ENCODE measurements at places on chromosomes 1 and 21.

GRCh38 chr1:24157918-24158481 is 15.1 kb upstream of the IL22RA1 start:
- DNase-seq: no peak

DNA sequence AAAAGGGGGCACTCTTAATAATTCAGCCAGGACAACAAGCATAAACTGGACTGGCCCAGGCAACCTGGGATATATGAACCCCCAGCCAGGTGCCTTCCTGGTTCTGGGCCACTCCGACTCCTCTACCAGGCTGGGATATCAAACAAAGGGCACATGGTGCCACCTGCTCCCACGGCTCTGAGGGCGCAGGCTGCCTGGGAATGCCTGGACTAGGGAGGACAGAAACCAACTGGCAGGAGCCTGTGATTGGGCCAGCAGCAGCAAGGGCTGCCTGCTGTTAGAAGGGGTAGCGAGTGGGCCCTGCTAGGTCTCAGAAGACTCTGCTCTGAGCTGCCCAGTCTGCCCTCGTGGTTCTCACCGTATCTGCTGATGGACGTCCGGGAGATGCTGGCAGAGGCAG is 123.2 kb upstream of the CD34 start:
- DNase-seq: no peak

- DNase-seq: no peak
These were observed 46.8 kb downstream of the PTPRU start for GRCh38 chr1:29282924-29283803.

- no peak for DNase-seq
These were observed 35.2 kb upstream of the MUTYH start for GRCh38 chr1:45375104-45376090.

DNA sequence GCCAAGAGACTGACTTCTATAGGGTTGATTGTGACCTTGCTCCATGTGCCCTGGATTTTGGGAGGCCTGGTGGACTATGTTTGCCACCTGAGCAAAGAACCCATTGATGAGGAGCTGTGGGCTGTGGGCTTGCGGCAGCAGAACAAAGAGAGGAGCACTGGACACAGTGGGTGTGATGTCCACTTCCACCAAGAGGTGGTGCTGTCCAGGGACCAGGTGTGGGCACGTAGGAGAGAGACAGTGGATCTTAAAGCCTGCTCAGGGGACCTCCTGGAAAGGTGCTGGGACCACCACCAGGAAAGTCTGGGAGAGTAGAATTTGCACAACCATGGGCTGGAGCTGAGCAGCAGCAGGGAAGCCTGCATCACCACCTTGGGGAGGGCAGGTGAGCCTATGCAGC is 106.7 kb upstream of the ETS2 start:
- DNase-seq: no peak

DNA sequence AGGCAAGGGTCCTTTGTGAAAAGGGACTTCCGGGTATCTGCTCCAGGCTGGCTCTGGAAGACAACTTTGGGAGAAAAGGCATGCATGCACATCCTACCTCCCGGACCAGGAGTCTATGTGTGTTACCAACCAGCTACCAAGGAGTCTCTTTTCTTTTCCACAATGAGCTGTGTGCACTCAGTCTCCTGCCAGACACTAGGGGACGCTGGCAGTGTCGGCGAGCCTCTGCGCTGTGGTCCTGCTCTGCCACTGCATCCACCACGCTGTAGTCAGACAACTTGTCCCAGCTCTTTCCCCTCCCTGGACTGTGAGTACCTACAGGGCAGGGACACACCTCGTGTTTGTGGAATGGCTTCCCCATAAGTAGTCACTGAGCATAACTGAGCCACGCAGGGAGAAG is 5.1 kb upstream of the SSR2 start:
- DNase-seq: no peak

GRCh38 chr1:49728377-49728776 is 295.4 kb downstream of the AGBL4 start:
- DNase-seq: no peak

GRCh38 chr1:183645531-183645930 is 7.6 kb downstream of the APOBEC4 start:
- no peak for DNase-seq

DNA sequence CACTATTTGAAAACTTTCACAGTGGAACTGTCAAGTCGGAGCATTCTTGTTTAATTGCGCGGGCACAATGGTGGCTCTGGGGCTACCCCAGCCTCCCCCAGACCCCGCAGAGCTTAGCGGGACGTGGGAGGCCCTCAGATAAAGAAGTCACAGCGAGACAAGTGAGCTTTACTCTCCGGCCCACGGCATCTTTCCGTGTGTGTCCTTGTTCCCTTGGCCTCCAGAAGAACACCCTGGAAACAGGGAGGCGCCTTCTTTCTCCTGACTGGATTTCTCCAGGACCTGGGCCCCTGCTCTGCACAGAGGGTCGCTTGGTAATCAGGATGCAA is 382.8 kb downstream of the RRAGC start:
- DNase-seq: no peak

DNA sequence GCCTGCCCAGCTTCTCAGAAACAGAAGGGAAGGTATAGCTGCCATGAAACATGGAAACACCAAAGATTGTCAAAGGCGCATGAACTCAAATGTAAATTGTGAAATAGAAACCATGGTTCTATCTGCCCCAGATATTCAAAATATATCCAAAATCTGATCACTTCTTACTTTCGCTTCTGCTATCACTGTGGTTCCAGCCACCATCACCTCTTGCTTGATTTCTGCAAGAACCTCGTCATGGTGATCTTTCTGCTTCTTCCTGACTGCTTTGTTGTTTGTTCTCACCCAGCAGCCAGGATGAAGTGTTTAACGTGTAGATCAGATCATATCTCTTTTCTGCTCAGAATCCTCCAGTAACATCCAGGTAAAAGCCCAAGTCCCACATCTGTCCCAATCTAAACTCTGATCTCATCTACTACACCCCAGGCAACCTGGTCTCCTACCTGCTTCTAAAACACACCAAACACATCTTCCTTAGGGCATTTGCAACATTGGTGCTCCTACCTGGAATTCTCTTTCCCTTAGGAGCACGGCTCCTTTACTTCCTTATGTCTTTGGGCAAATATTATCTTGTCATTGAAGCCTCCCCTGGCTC is 10.5 kb upstream of the LMO4 start:
- no peak for DNase-seq

GRCh38 chr1:102463328-102463727 is 466.6 kb upstream of the OLFM3 start:
- no peak for DNase-seq

DNA sequence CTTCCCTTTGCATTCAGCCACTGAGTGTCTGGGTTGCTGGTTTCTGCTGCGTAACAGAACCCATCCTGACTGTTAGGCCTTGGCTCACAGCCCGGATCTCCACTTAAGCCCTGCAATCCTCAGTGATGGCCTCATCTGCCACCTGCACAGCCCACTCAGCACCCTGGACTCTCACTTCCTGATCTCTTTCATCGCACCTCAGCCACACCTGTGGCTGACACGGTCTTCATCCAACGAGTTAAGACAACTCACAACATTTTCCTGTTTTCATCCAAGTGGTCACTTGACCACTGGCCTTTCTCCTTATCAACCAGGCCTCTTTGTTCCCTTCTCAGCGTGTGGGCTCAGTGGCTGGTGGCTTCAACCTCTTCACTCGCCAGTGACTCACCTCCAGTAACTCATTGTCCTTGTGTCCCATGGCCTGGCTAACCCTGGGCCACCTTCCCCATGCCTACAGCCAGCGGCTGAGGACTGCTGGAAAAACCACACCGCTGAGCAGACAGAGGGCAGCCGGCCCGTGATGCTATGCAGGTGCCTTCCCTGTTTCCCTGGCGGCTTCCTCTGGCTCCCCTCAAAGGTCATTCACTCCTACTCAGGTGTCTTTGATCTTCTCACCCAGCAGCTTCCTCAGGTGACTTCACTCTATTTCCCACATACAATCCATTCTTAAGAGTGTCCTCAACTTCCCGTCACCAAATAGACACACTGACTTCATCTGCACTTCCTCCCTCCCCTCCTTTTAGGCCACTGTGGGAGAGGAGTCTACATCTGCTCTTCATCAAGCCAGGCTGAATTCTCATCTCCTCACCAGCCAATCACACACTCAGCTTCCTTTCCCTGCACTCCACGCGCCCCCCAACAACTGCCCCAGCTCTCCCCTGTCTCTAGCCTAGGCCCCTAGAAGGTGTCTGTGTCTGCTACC is 19.9 kb upstream of the EDN2 start:
- no peak for DNase-seq

DNA sequence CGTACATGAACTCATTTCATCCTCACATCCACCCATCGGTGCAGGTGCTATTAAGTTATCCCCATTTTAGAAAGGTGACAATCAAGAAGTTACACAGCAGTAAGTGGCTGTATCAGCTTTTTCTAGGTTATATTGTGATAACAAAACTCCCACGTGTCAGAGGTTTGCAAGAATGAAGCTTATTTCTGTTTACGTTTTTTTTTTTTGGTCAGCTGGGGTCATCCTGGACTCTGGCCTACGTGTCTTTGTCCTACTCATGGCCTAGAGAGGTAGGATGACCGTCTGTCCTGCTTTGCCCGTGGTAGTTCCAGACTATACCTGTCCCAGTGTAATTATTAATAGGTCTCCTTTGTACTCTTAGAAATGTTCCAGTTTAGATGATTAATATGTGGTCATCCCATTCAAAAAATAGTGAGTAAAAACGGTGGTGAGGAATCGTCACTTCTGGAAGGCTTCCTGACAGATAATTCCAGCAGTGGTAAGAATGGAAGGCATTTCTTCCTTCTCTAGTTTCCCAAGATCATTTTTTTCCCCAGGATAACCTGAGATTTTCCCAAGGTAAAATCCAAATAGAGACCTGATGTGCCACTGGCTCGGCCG is 64.2 kb upstream of the KIF26B start:
- no peak for DNase-seq

GRCh38 chr1:229027622-229028182 is 243.2 kb upstream of the RAB4A start:
- DNase-seq: no peak

- no peak for DNase-seq
These were observed 40.6 kb upstream of the CYP2J2 start for GRCh38 chr1:59967141-59967697.

- no peak for DNase-seq
These were observed 123.4 kb upstream of the ADGRL4 start for GRCh38 chr1:79129914-79130313.

- DNase-seq: no peak
These were observed 2.1 kb downstream of the PTGER3 start for GRCh38 chr1:71045463-71046028.

DNA sequence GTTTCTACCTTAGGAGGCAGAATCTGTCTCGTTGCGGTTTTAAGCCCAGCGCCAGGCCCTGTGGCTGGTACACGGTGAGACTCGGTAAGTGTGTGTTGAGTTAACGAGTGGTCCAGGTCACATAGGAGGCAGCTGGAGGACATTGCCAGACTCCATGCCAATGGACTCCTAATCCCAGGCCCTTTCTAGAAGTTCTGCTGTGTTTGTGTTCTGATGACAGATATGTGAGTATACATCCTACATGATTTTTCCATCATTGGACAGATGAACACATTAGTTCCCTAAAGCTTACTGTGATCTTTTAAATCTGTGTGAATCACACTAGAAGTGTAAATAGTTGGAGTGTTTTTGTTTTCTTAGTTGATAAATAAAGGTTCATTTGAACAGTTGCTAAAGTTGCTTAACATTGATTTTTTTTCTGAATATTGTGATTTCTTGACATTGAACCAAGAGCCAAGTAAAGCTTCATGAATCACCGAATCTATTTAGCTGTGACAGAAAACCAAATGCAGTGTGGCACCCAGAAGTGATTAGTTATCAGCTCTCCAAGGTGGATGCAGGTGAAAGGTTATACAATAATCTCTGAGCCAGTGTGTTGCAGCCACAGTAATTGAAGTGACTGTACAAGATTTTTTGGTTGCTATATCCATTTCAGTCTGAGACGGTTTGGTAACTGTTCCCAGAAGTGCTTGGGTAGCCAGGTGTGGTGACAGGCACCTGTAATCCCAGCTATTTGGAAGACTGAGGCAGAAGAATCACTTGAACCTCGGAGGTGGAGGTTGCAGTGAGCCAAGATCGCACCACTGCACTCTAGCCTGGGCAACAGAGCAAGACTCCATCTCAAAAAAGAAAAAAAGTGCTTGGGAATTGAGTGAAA is 46.3 kb downstream of the DOP1B start:
- DNase-seq: no peak

DNA sequence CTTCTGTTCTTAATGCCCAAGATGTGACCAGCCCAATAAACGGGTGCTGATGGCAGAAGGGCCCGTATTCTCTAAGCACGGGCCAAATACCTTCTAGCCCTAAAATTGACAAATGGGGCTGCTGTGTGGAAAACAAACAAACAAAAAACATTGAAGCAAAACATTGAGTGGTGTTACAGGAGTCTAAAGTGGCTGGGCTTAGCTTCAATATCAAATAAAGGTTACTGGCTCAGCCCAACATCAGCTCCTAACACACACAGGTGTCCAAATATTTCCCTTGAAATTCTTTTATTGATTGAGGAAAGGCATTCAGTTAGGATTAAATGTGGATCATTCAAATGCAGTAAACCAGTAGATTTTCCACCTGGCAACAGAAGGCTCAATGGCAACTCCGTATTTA is 13.3 kb upstream of the TTF2 start:
- DNase-seq: no peak

GRCh38 chr1:91763252-91763651 is 122.7 kb downstream of the TGFBR3 start:
- DNase-seq: no peak

DNA sequence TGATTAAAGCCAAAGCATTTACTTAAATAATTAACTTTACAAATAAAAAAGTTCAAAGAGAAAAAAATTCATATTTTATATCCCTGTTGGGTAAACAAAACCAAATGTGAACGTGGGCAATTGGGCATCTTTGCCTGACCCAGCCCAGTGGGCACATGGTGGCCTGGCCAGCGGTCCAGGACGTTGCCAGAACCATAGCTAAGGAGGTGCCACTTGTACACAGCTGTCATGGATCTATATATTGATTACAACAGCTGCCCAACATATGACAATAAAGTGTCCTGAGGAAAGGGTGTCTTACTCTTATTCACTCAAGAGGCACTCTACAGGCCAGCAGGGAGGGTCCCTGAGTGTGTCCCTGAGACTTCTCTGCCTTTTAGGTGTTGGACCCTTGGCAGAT is 78.5 kb downstream of the BCAR3 start:
- no peak for DNase-seq

DNA sequence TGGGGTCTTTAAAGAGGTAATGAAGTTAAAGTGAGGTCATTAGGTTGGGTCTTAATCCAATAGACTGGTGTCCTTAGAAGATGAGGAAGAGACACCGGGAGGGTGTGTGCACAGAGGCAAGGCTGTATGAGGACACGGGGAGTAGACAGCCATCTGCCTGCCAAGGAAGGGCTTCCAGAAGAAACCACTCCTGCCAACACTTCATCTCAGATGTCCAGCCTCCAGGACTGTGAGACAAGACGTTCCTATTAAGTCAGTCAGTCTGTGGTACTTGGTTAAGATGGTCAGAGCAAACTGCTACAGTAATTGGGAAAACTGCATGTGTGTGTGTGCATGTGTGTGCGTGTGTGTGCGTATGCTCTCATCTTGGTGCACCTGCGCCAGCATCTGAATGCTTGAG is 77.1 kb downstream of the RYR2 start:
- DNase-seq: no peak

- DNase-seq: no peak
These were observed 603.5 kb upstream of the ADAMTS5 start for GRCh38 chr21:27570306-27570868.

GRCh38 chr1:119222271-119222670 is 81.8 kb upstream of the WARS2 start:
- no peak for DNase-seq

All from cortex of kidney (tissue), 1 donor.